Activated CD4-positive, alpha-beta T cell treated with anti-CD3 and anti-CD28 coated beads for 36 hours (primary cell): ENCODE measurements at places on chromosomes 3 and 15.

DNA sequence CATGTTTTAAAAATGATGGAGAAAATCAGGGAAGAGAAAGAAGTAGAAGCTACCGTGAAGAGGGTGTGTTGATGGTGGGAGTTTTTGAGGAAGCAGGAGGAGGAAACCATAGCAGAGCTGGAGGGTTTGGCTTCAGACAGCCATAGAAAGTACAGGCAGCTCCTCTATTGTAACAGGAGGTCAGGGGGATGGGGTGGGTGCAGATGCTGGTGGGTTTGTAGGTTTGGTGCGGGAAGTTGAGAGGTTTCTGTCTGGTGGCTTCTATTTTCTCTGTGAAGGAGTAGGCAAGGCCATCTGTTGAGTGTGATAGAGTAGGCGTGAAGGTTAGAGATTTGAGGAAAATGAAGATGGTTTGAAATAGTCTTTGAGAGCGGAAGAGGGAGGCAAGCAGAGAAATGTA, 97.7 kb upstream of the TBC1D5 start:
- no peak for DNase-seq
- H3K27ac ChIP-seq, result no peak overlapping the region
- H3K27me3 ChIP-seq, result no peaks in the 10 kb centered on the region
- no peaks in the 10 kb centered on the region for H3K4me1 ChIP-seq

DNA sequence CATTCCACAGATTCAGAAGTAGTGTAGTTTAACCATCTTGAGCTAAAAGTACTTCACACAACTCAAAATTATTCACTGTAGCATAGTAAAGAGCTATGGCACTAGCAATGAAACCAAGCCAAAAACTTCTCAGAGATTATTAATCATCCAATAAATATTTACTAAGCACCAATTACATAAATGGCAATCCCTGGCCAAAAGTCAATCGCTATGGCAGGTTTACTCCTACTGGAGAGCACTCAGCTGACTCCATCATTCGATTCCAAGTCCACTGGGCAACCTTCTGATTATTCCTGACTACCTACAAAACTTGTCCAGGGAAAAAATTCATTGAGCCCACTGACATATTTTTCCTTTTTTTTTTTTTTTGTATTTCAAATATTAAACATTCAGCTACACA, 23.9 kb downstream of the ATP13A3 start:
- no peak overlapping the region for H3K27ac ChIP-seq
- peaks cover 22% of the 10 kb centered on the region for H3K4me1 ChIP-seq
- peaks cover 17% of the 10 kb centered on the region for H3K36me3 ChIP-seq
- no peak for DNase-seq
- no peak overlapping the region for H3K4me3 ChIP-seq

GRCh38 chr3:39982665-39983357, 173.4 kb downstream of the MYRIP start:
- H3K36me3 ChIP-seq, result no peaks in the 10 kb centered on the region
- no peak for DNase-seq
- H3K4me3 ChIP-seq, result no peak overlapping the region

DNA sequence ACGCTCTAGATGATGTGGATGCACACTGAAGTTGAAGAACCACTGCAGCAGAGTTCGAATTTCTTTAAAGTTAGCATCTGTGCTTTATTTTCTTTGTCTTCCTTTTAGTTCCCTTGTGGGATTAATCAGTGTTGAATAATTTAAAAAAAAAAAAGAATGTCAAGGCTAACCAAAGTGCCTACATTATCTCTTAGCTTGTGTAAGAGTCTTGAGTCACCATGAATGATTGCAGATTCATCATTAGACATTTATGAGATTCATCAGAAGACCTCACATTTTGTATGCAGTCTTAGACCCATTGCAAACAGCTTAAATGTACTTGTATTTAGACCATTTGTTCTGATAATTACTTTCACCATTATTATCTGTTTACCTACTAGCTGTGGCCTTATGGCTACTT, 182.2 kb downstream of the FNDC3B start:
- H3K27ac ChIP-seq, result no peak overlapping the region
- no peak overlapping the region for H3K4me3 ChIP-seq
- H3K36me3 ChIP-seq, result peaks cover 4% of the 10 kb centered on the region
- no peaks in the 10 kb centered on the region for H3K27me3 ChIP-seq
- DNase-seq, result no peak

GRCh38 chr3:107739227-107739626, 216.5 kb downstream of the BBX start:
- H3K4me1 ChIP-seq, result peaks cover 2% of the 10 kb centered on the region
- DNase-seq, result no peak
- no peak overlapping the region for H3K27ac ChIP-seq
- no peaks in the 10 kb centered on the region for H3K27me3 ChIP-seq
- H3K36me3 ChIP-seq, result no peaks in the 10 kb centered on the region
